Right atrium auricular region (tissue), 2 donors: ENCODE measurements at places on chromosomes 4 and X. TPM values are rescaled to one million over a fixed set of nuclear protein-coding genes. Genes with fewer than 3 reads are reported as not detected.
A peak's percentile ranks its signal among the peaks of the same experiment; 100 is the strongest.

The SERTM2 gene
- not detected for total RNA-seq

GRCh38 chrX:103756736-103757135, 19.9 kb upstream of the PLP1 start:
- no peak for DNase-seq
- H3K27me3 ChIP-seq, result no peaks in the 10 kb centered on the region
- no peak overlapping the region for H3K4me3 ChIP-seq

DNA sequence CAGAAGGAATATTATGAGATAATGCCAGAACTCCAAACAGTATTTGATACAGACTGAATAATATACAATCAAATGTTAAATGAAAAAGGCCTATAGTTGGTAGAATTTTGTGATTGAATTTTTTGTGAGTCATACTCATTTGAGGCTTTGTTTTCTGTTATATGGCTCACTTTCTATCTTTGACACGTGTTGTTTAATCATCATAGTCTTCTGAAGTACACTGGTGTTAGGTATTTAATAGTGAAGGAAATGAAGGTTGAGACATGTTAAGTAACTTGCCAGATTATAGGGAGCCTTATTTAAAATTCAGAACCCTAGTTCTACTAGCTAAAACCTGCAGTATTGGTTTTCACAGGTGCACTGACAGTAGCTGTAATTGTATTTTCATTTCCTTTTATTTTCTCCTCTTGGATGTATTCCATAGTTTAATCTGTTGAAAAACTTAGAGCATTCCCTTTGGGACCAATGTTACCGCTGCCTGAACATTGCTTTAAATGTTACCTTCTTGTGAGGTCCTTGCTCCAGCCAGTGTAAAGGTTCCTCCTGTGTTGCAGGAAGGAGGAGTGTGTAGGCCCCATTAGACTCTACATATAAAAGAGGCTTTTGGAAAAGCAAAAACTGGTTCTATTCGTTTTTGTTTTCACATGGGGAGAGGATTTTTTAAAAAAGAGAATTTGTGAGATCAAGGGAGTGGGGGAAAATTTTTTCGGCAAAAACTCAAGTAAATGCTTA, 224.1 kb downstream of the ARHGAP10 start:
- H3K4me3 ChIP-seq, result no peak overlapping the region
- no peak for DNase-seq
- H3K27me3 ChIP-seq, result no peaks in the 10 kb centered on the region
- peaks cover 13% of the 10 kb centered on the region for H3K36me3 ChIP-seq

DNA sequence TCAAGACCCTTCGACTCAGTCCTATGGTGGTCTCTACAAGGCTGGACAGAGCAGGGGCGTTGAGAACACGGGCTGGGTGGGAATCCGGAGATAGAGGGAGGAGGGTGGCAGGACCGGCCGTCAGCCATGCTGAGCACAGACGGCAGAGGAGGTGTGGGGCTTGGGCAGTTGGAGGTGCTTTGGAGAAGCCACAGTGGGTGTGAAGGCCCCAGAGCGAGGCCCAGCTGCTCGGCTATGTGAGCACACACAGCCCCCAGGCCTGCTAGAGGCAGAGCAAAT, 4.2 kb downstream of the PDE6B start:
- H3K27me3 ChIP-seq, result no peaks in the 10 kb centered on the region
- DNase-seq, result no peak
- H3K4me3 ChIP-seq, result no peak overlapping the region
- no peak overlapping the region for H3K27ac ChIP-seq

The RBMXL3 gene
- not detected for total RNA-seq

DNA sequence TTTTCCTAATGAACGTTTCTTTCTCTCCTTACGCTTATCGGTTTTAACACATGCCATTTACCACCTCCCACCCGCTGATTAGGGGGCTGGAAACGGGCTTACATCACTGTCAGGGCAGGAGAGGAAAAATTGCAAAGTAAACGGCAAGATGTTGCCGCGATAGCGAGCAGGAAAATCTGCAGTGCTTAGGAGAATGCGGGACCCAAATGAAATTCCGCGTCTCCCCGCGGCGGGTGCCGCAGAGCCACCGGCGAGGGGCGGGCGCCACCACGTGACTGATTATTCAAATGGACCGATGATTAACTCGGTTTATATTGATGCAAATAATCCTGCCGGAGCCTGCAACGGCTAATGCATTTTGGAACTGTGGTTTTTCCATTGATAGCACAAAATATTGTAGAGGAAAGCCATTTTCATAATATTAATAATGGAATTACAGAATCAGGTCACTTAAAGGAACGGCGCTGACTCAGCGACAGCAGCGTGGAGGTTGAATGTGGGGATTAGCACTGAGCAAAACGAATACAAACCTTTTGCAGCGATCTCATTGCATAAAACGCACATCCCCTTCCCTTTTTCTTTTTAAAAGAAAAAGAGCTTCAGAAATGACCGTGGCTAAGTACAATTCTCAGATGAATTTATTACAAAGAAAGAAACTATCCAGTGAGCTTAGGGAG, 224.2 kb downstream of the STIM2 start:
- H3K4me3 ChIP-seq, result peak overlapping the region; percentile 10
- DNase-seq, result no peak

DNA sequence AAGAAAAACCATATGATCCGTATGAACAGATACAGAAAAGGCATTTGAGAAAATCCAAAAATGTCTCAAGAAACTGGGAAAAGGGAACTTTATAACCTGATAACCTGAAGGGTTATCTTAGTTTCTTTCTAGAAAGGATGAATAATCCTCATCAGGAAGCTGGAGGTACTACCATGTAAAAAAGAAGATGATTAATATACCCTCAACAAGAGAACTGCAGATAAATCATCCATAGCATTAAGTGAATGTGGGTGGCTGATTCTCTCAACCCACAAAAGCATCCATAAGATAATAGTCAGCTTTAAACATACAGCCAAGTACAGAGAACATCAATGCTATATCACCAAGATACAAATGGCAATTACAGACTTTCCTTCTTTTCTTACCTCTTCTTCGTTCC, 26.4 kb downstream of the ANAPC10 start:
- no peak for DNase-seq
- no peaks in the 10 kb centered on the region for H3K36me3 ChIP-seq
- no peaks in the 10 kb centered on the region for H3K27me3 ChIP-seq
- H3K27ac ChIP-seq, result no peak overlapping the region
- no peak overlapping the region for H3K4me3 ChIP-seq
- no peaks in the 10 kb centered on the region for H3K4me1 ChIP-seq

DNA sequence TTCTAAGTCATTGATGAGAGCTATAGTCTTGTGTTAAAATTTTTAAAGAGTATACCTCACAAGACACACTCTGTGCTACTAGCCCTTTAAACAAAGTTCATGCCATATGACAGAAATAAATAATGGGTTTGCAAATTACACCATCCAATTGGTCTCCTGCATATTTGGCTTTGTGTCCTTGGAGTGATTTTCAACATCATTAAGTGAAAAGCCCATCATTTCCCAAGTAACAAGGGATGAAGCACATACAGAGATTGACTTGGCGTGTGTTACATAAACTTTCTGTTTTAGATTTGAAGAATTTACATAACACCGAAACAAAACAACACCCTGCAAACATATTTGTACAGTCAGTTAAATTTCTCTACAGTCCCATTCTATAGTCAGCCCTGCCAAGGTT, 216.9 kb upstream of the NEIL3 start:
- peaks cover 8% of the 10 kb centered on the region for H3K4me1 ChIP-seq
- H3K27me3 ChIP-seq, result no peaks in the 10 kb centered on the region
- H3K27ac ChIP-seq, result no peak overlapping the region
- no peak overlapping the region for H3K4me3 ChIP-seq

GRCh38 chrX:108582151-108582550, 142.5 kb downstream of the COL4A5 start:
- no peak overlapping the region for H3K4me3 ChIP-seq
- no peaks in the 10 kb centered on the region for H3K36me3 ChIP-seq
- H3K4me1 ChIP-seq, result no peaks in the 10 kb centered on the region
- H3K27me3 ChIP-seq, result no peaks in the 10 kb centered on the region
- H3K27ac ChIP-seq, result no peak overlapping the region

The ADH7 gene
- not detected for total RNA-seq

DNA sequence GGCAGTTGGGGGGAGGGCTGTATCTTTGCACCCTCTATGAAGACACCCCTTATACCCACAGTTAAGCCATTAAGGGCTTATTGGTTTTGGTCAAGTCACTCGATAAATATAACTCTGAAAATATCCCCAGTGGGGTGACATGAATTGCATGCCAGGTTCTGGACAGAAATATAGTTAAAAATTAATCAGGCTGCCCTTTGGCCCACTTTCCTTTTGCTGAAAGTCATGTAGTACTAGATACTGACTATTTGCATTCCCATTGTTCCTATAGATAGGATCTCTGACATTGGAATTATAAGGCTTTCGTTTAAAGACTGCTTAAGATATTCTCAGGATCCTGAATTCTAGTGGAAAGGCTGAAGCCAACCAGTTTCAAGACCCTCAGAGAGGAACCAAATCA, 43.5 kb upstream of the LAMP2 start:
- H3K36me3 ChIP-seq, result no peaks in the 10 kb centered on the region
- no peak for DNase-seq
- no peaks in the 10 kb centered on the region for H3K4me1 ChIP-seq
- H3K27me3 ChIP-seq, result no peaks in the 10 kb centered on the region

The FGA gene
- not detected for total RNA-seq

- H3K4me1 ChIP-seq, result no peaks in the 10 kb centered on the region
- no peak for DNase-seq
- H3K4me3 ChIP-seq, result no peak overlapping the region
- no peak overlapping the region for H3K27ac ChIP-seq
- H3K36me3 ChIP-seq, result no peaks in the 10 kb centered on the region
- H3K27me3 ChIP-seq, result no peaks in the 10 kb centered on the region
These were observed 476.8 kb downstream of the PACRGL start for GRCh38 chr4:21177092-21177491.

DNA sequence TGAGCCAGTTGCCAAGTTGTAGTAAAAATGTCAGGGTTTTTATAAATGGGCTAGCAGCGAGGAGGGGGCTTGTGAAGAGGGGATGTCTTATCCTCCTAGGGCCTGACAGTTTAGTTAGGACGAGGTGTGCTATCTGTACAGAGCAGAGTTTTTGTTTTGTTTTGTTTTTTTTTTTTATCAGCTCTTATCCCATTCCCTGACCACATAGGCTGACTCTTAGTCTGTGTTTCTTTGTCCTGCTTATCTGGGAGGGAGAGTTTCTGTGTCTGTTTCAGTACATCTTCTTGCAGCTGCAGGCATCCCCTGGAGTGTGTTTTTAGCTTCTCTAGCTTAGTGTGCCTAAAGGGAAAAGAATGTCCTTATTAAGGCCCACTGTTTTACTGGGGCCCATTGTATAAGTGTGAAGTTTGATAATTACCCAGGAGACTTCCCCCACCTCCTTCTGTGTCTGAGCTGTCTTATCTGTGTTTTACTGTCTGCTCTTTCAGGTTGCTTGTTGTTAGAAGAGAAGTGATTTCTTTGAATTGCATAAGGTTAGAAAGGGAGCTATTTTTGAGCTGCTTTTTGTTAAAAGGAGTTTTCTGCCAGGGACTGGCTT, 32.0 kb downstream of the PAGE2 start:
- H3K27ac ChIP-seq, result no peak overlapping the region
- no peaks in the 10 kb centered on the region for H3K4me1 ChIP-seq
- H3K27me3 ChIP-seq, result no peaks in the 10 kb centered on the region
- H3K36me3 ChIP-seq, result no peaks in the 10 kb centered on the region
- no peak overlapping the region for H3K4me3 ChIP-seq

GRCh38 chr4:168167714-168168284, 75.5 kb downstream of the ANXA10 start:
- DNase-seq, result no peak
- no peak overlapping the region for H3K4me3 ChIP-seq
- no peaks in the 10 kb centered on the region for H3K4me1 ChIP-seq
- no peaks in the 10 kb centered on the region for H3K27me3 ChIP-seq
- H3K27ac ChIP-seq, result no peak overlapping the region

DNA sequence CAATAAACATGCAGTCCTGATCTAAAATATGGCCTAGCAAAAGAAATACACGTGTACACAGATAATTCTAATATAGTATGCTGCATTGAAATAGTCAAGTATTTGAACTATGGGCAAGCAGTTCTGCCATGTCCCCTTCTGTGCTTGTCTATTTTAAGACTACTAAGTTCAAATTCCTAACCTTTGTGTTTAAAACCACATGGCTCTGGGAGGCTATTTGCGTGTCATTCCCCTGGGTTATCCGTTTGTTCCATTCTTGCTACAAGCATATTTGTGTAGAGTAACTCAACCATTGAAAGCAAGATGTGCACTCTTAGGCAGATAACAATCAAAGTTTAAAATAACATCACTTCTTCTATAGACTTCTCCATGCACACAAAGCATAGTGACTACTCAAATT, 25.4 kb upstream of the TBC1D1 start:
- peaks cover 28% of the 10 kb centered on the region for H3K4me1 ChIP-seq
- no peaks in the 10 kb centered on the region for H3K36me3 ChIP-seq
- no peaks in the 10 kb centered on the region for H3K27me3 ChIP-seq
- H3K27ac ChIP-seq, result peak overlapping the region; percentile 14

GRCh38 chr4:101103381-101104142, 243.8 kb downstream of the PPP3CA start:
- no peaks in the 10 kb centered on the region for H3K4me1 ChIP-seq
- no peak overlapping the region for H3K4me3 ChIP-seq
- no peaks in the 10 kb centered on the region for H3K27me3 ChIP-seq
- no peak for DNase-seq

GRCh38 chr4:94181815-94182214, 25.9 kb upstream of the SMARCAD1 start:
- no peak overlapping the region for H3K4me3 ChIP-seq
- DNase-seq, result no peak
- no peaks in the 10 kb centered on the region for H3K4me1 ChIP-seq
- H3K27ac ChIP-seq, result no peak overlapping the region

DNA sequence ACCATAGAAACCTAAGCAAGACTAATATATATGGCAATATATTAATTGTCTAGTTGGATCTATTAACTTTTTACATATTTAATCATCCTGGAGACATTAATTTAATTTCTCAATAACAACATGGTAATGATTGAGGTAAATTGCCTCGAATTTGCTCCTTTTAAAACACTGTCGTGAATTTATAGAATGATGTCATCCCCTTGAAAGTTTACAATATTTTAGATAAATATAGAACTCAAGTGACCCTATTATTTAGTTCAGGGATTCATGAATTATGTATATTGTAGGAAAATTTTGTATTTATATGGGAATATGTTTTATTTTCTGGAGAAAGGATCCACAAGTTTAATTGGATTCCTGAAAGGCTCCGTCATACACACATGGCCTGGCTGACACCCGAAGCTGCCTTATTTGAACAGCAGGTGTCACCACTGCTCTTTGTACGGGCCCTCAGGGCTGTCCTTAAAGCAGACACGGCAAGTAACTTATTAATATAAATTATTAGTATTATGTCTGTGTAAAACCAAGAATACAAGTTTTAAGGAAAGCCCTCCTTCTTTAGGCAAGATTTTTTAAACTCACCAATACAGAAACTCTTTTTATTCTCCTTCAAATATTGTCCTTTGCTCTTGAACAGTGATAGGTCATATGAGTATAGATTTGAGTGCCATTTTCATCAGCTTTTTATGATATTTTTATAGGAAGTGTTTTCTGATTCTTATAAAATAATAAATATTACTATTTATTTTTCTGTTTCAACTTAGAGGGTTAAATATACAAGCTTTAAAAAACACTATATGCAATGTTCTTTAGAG, 1.9 kb upstream of the PLRG1 start:
- H3K36me3 ChIP-seq, result peaks cover 4% of the 10 kb centered on the region
- no peaks in the 10 kb centered on the region for H3K27me3 ChIP-seq
- H3K4me3 ChIP-seq, result no peak overlapping the region
- H3K4me1 ChIP-seq, result peaks cover 15% of the 10 kb centered on the region
- peak; percentile 88 for DNase-seq

GRCh38 chrX:73076838-73077237, 2.5 kb downstream of the PABPC1L2A start:
- no peaks in the 10 kb centered on the region for H3K4me1 ChIP-seq
- no peak for DNase-seq
- H3K36me3 ChIP-seq, result no peaks in the 10 kb centered on the region
- no peak overlapping the region for H3K4me3 ChIP-seq
- H3K27me3 ChIP-seq, result peaks cover 5% of the 10 kb centered on the region
- no peak overlapping the region for H3K27ac ChIP-seq
